NCI-H1694 treated with DMSO at 0.1 percent for 48 hours (cell line): ENCODE measurements at places on chromosomes 3 and 15.

DNA sequence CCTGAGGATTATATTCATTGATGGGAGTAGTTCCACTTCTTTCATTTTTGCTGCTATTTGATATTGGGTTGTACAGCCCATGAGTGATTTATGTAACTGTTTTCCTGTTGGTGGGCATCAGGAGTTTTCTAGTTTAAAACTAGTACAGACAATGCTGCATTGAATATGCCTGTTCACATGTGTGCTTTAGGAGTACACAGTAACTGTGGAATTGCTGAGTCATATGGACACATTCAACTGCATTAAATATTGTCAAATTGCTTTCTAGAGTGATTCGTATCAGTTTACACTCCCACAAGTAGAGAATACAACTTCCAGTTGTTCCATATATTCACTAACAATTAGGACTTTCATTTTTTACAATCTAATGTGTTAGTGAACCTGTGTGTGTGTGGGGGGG, 59.8 kb upstream of the THSD4 start:
- no peak for DNase-seq

DNA sequence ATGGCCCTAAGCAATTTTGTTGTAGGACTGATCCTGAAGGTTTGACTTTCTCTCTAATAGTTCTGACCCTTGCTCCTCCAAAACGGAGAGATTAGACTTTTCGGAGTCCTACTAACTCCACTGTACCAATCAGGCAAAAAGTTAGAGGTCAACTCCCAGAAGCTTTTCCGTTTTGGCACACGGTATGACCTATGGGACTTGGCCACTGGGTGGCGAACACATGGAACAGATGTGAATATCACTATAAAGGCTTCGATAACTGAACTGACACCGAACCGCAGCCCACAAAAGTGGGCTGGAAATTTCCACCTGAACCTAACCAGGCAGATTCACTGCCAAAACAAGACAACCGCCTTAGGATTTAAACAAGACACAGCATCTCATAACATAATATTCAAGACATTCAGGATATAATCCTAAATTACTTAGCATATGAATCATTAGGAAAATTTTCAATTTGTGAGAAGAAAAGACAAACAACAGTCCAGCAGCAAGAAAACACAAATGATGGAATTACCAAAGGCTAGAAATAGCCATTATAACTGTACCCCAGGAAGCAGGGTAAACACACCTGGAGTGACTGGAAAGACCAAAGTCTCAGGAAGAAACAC, 12.2 kb upstream of the TM2D3 start:
- DNase-seq = no peak

DNA sequence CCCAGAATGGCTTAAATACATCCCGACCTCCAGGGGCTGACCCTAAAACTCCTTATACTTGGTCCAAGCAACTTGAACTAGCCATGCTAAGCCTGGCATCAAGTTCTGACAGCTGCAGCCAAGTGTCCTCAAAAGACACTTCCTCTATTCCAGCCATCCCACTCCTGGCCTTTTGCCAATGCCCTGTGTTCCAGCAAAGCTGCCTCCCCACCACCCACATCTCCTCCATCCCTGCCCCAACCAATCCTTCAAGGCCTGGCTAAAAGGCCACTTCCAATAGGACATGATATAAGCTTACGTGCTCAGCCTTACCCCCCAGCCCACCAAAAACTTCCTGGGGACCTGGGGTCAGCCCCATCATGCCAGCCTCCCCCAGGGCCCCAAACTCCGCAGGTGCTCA, 40.9 kb downstream of the SEMA3G start:
- DNase-seq = no peak

GRCh38 chr3:172034786-172035685, 4.3 kb upstream of the FNDC3B start:
- DNase-seq = peak; percentile 26

DNA sequence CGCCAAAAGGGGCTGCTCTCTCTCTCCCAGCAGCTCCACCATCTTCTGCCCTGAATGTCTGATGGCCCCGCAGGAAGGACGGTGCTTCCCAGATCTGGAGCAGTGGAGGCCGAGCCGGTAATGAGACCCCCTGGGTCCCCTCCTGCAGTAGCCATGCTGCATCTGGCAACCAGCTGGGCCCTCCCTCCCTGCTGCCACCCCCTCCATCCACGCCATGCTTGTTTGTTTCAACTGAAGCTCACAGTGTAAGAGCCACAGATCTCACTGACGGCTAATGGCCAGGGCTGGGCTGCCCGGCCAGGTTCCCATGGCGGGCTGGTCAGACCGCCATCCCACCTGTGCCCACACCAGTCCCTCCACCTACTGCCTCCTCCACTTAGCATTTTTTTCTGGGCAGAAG, 260.8 kb downstream of the UACA start:
- DNase-seq = no peak

DNA sequence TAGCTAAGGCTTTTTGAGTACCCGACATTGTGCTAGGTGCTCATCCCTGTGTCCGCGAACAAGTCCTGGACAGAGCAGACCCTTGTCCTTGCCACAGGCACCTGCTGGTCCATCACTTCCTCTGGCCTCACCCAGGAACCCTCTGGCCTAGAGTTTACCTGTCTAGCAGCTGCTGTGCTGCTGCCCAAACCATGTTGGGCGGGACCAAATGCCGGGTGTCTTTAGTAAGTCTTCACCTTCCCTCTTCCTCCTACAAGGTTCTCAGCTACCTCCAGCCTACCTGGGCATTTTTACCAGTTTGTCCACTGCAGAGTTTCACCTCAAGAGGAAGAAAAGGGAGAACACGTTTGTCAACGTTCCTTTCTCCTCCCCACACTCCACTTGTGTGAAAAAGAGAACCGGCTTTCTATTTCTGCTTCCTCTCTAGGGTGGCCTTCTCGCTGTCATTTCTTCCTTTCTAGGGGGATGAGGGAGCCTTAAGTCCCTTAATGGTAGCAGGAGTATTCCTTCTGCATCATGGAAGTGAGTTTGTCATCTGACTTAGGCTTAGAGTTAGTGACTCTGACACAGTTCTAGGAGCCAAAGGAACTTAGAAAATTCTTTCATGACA, 80.4 kb upstream of the GCNT3 start:
- no peak for DNase-seq

GRCh38 chr15:81280696-81281455, 43.1 kb downstream of the STARD5 start:
- DNase-seq = no peak

DNA sequence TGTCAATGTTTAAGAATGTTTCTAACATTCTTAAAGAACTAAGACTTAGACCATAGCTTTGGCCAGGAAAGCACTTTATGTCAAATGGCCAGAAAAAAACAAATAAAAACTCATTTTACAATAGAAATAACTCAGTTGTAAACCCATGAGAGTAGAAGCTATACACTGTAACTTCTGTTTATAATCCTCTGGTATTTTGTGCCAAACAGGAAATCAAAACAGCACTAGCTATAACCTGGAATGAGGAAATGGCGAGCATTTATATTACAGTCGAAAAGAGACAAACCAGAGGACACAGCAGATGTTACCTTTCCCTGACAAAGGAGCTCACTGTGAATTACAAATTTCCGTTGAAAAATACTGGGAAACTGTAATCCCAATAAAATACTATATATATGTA, 10.3 kb downstream of the GK5 start:
- no peak for DNase-seq

- DNase-seq = no peak
Measured at GRCh38 chr3:196872316-196872715, 4.6 kb downstream of the SENP5 start.

- peak; percentile 92 for DNase-seq
Measured at GRCh38 chr3:184298759-184299487, at the start of gene PSMD2. Gene PSMD2, plus strand, starts transcription at chr3:184299241. Its CDS starts 26 bp downstream, at chr3:184299267.

GRCh38 chr3:141979050-141979671, 102.7 kb downstream of the ATP1B3 start:
- DNase-seq = no peak

- no peak for DNase-seq
Measured at GRCh38 chr3:148319960-148320359, 377.7 kb upstream of the AGTR1 start.

GRCh38 chr15:81184188-81184587, 12.5 kb upstream of the IL16 start:
- peak; percentile 48 for DNase-seq

GRCh38 chr3:112817797-112818196, 28.9 kb downstream of the CD200R1L start:
- no peak for DNase-seq

DNA sequence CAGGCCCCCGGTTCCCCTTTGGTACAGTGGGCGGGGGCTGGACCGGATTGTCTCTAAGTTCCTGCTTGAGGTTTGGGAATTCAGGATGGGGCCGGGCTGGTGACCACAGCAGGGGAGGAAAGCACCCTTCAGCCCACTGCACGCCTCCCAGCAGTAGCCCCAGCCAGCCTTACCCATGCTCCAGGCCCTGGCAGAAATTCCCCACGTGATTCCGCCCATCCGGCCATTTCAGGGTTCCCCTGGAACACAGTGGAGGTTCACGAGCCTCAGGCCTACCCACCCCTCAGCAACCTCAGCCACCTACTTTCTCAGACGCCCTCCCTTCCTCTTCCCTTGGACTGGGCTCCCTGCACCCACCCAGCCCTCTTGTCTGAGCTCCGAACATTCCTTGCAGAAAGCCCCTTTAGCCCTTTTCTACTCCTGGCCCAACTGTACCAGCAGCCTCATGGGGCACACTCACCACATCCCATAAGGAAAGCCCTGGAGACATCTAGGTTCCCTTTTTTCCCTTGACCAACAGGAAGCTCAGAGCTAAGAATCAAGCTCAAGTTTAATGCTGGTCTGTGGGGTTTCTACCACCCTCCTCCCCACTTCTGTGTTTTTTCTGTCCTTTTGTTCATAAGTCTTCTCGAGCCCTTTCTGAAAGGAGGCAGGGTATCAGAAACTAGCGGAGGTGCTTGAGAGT, 11.5 kb downstream of the ALS2CL start:
- no peak for DNase-seq
